NT2/D1 (cell line): ENCODE measurements at places on chromosomes 16 and 17.

- DNase-seq, result no peak
These were observed 146.4 kb downstream of the SOCS1 start for GRCh38 chr16:11109566-11109965.

GRCh38 chr17:31564291-31564690, 172.8 kb downstream of the RAB11FIP4 start:
- no peak for DNase-seq

DNA sequence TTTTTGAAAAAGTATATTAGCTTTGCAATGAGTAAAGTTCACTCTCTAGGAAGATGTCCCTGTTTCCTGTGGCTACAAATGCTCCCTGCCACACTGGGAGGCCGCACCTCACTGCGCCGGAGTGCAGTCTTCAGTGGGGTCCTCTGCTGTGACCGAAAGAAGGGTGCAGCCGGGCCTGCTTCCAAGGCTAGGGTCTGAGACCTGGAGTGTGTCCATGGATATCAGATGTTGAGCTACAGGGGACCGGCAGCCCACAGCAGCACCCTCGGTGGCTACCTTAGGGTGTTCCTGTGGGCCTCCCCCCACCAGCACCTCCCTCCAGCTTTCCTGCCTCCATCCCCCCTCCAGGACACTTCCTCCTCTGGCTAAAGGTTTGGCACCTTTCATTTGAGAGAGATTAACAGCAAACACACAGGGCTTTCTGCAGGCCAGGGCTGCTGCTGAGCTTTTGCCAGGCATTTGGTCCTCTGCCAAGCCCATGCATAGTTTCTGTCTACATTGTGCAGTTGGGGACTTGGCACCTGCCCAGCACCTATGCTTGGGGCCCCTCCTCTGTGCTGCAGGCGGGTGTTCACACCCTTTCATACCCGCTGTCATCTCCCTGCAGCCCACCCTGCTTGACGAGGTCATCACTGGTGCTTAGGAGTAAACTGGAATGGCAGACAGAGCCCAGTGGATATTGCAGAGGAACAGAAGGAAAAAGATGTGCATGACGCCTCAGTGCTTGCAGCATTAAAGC, 33.8 kb upstream of the CRISPLD2 start:
- no peak for DNase-seq

GRCh38 chr17:72560303-72561247, 439.8 kb downstream of the SOX9 start:
- DNase-seq, result no peak

GRCh38 chr16:9817586-9817985, 364.6 kb downstream of the GRIN2A start:
- DNase-seq, result no peak
